ENCODE measurements at places on chromosomes 2 and 18. TPM values are rescaled to one million over a fixed set of nuclear protein-coding genes. Genes with fewer than 3 reads are reported as not detected.

CAVIN2 gene
- total RNA-seq: 3.1 TPM

AMMECR1L gene
- 6.4 TPM for total RNA-seq

STARD6 gene
- not detected for total RNA-seq

B3GNT7 gene
- total RNA-seq: 2.8 TPM

GRCh38 chr2:233060980-233061590 is 943 bp downstream of the INPP5D start:
- peaks cover 17% of the 10 kb centered on the region for H3K36me3 ChIP-seq
- H3K27me3 ChIP-seq: no peaks in the 10 kb centered on the region
- peak; percentile 89 for DNase-seq
- peak overlapping the region; percentile 98 for H3K27ac ChIP-seq
- H3K4me1 ChIP-seq: peaks cover 53% of the 10 kb centered on the region

DNA sequence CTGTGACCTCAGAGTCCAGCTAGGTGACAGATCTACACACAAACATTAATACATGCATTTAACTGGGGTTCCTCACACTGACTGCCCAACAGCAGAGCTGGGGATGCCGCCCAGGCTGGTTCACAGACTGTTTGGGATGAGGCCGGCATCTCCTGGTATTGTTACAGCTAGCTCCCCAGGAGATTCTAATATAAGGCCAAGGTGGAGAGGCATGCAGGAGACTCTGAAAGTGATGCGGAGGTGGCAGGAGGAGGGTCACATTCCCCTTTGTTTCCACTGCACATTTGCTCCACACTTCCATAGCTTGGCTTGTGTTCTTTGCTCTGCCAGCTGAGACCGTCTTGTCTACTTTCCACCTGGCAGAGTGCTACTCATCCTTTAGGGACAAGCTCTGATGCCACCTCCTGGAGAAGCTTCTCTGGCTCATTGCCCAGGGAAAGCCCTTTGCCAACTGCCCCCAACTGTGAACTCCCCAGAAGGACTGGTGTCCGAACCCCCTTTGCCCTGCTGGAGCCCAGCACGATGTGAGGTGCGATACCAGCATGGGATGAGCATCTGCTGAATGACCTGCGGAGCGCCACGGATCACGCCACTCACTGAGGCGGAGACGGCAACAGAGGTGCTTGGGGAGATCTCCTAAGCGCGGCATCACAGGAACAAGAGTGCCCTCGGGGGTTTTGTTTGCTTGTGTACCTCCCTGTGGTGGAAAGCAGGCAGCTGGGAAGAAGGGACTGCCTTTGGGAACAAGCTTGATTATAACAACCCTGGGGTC is 88.8 kb downstream of the UXS1 start:
- H3K4me3 ChIP-seq: no peak overlapping the region
- H3K4me1 ChIP-seq: no peaks in the 10 kb centered on the region
- no peak overlapping the region for H3K27ac ChIP-seq
- no peak for DNase-seq
- H3K36me3 ChIP-seq: no peaks in the 10 kb centered on the region

- no peaks in the 10 kb centered on the region for H3K36me3 ChIP-seq
- peaks cover 74% of the 10 kb centered on the region for H3K4me1 ChIP-seq
- H3K27ac ChIP-seq: peak overlapping the region; percentile 97
- no peaks in the 10 kb centered on the region for H3K27me3 ChIP-seq
- H3K4me3 ChIP-seq: peak overlapping the region; percentile 10
Measured at GRCh38 chr2:68693951-68694350, 40.7 kb upstream of the ARHGAP25 start.

- H3K4me1 ChIP-seq: peaks cover 22% of the 10 kb centered on the region
- H3K36me3 ChIP-seq: peaks cover 14% of the 10 kb centered on the region
- peak within 1 kb of the TSS; percentile 81 for H3K4me3 ChIP-seq
- DNase-seq: peak; percentile 98
- H3K27me3 ChIP-seq: no peaks in the 10 kb centered on the region
- H3K27ac ChIP-seq: peak within 1 kb of the TSS; percentile 81
Measured at GRCh38 chr2:241701399-241702154, at the start of gene ING5. Gene ING5, plus strand, starts transcription at chr2:241702039. Its CDS starts 27 bp downstream, at chr2:241702066.

DNA sequence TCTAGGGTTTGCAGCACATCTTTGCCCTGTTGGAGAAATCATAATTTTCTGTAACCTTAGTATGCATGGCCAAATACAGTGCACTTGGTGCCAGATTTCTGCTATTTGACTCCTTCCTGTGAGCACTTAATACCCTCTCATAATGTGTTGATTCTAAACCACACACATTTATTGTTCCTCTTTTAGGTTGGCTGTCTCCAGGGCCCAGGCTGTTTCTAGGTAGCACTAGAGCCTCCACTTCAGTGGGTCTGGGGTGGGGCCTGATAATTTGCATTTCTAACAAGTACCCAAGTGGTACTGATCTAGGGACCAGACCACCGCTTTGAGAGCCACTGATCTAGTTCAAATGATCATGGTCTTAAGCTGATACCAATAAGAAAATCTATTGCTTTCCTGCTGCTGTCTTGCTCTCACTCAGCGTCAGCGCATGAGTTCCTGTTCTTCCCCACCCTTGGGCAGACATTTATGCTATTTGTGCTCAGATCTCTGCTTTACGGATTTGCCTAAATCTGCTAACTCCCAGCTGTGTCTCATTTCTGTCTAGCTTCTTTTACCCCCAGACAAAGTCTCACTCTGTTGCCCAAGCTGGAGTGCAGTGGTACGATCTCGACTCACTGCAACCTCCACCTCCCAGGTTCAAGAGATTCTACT is 7.4 kb downstream of the PTRHD1 start:
- peak; percentile 95 for DNase-seq
- H3K36me3 ChIP-seq: no peaks in the 10 kb centered on the region
- H3K4me1 ChIP-seq: peaks cover 38% of the 10 kb centered on the region
- H3K27ac ChIP-seq: peak overlapping the region; percentile 92

DNA sequence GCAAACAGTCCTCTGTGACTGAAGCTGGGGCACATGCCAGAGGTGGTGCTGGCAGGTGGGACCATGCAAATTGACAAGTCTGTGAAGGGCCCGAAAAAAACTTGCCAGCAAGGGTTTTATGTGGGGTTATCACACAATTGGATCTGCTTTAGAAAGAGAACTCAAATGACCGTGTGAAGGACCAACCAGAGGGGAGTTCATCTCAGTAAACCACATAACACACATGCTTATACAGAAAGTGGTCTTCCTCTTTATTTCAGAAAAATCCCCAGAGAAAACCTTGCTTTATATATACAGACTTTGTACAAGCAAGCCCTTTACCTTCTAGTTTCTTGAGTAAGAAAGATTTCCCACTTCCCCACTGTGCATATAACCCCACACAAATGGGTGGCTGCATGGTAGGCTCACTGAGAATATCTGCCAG is 46.7 kb downstream of the KIDINS220 start:
- H3K27me3 ChIP-seq: no peaks in the 10 kb centered on the region
- H3K4me1 ChIP-seq: peaks cover 14% of the 10 kb centered on the region
- no peak overlapping the region for H3K4me3 ChIP-seq
- peak overlapping the region; percentile 26 for H3K27ac ChIP-seq

- no peak overlapping the region for H3K27ac ChIP-seq
- no peaks in the 10 kb centered on the region for H3K4me1 ChIP-seq
- no peak for DNase-seq
- no peaks in the 10 kb centered on the region for H3K36me3 ChIP-seq
- H3K4me3 ChIP-seq: no peak overlapping the region
Measured at GRCh38 chr2:241072151-241072550, 29.9 kb downstream of the MTERF4 start.
